NCI-H2081 (cell line): ENCODE measurements at places on chromosomes 12 and 14.

- no peak for DNase-seq
Measured at GRCh38 chr12:197347-197746, 16.6 kb downstream of the SLC6A12 start.

- DNase-seq = no peak
Measured at GRCh38 chr12:6067152-6067916, 57.1 kb downstream of the VWF start.

DNA sequence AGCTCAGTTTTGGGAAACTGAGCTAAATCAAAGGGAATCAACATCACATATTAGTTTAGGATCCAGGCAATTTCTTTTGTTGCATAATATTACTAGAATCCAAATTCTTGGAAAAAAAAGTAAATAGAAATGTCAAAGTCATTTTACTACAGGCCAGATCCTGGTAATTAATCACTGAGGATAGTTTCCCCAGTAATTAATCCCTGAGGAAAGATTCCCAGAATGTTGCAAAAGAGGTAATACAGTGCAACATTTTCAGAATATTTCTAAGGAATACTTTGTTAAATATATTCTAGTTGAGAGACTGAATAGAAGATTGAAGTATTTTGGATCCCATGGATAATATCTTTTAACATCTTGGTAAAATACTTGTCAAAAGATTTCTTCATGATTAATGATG is 207.0 kb upstream of the GARIN2 start:
- no peak for DNase-seq

GRCh38 chr14:74973905-74974363 is 18.5 kb upstream of the PGF start:
- no peak for DNase-seq

- no peak for DNase-seq
Measured at GRCh38 chr14:54737132-54737711, 165.4 kb downstream of the GCH1 start.
